Activated T-helper 1 cell treated with anti-CD3 and anti-CD28 coated beads, Interleukin-2, amount 50 U/mL, for 16 hours (primary cell): ENCODE measurements at places on chromosomes 5 and 9.

DNA sequence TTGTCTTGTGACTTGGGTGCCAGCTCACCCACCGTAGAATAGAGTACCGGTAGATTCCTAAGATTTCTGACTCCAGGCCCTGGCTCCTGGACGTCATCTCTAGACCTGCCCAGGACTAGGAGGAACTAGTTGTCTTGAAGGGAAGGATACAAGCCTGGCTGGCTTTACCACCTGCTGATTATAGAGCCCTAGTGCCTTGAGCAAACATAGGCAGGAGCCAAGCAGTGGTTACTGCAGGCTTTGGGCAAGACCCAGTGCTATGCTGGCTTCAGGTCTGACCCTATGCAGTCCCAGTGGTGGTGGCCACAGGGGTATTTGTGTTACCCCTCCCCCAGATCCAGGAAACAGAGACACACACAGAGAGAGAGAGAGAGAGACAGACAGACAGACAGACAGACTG, 606.2 kb downstream of the PDE4D start:
- no peak for DNase-seq

GRCh38 chr9:89815903-89816573, 211.2 kb downstream of the GADD45G start:
- no peak for DNase-seq

DNA sequence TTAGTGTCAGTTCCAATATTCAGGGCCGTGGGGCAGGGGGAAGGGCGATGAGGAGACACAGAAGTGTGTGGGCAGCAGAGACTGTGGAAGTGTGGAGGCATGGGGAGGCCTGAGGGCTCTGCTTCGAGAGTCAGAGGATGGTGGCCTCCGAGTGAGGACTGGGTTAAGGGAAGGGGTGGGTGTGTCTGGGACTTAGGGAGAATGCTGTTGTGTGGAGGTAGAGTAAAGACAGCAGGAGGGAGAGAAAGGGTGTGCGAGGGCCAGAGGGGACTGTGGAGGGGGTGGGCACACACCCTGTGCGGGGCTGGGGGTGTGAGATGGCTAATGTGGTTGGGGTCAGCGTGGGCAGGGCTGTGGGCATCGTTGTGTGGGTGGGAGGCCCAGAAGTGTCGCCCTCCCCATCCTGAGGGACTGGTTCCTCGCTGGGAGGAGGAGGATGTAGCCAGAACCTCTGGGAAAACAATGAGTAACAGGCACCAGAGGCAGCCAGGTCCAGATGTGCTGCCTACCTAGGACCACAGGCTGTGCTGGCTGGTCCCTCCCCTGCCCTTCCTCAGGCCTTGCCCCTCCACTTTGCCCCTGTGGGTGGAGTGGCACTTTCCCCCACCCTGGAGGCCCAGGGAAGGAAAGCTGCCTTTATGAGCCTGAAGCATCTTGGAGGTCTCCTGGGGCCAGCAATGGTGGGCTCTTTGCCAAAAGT, 4.2 kb downstream of the USP20 start:
- no peak for DNase-seq

DNA sequence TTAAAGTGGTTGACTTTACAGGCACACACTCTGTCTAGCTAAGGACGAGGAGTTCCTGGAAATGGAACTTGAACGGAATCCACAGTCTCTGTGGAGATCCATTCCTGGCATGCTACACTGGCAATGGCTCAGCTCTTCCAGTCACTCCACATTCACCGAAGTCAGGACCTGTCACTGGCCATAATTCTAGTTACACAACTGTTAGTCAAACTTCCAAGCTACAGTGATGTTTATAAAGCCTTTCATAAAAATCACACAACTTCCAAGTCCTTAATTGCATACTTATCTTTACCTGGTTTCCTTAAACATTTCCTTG, 15.7 kb downstream of the CDC14B start:
- no peak for DNase-seq

GRCh38 chr5:87432460-87432859, 19.7 kb upstream of the CCNH start:
- DNase-seq = no peak

DNA sequence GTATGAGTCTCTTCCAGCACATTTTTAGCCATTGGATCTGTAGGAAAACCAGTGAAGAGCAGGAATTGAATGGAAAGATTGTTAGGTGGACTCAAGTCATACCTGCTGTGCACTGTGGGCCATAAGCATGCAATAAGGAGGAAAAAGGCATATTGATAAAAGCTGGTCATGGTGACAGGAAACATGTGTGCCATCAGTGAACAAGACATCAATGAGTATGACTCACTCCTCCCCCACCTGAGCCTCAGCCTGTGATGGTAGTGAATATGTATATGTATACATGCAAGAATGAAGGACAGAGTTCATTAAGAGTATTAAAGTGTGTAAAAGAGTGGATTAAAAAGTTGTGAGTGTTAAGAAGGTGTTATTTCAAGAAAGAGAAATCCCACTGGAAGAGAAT, 164.5 kb downstream of the TMEM38B start:
- DNase-seq = no peak

DNA sequence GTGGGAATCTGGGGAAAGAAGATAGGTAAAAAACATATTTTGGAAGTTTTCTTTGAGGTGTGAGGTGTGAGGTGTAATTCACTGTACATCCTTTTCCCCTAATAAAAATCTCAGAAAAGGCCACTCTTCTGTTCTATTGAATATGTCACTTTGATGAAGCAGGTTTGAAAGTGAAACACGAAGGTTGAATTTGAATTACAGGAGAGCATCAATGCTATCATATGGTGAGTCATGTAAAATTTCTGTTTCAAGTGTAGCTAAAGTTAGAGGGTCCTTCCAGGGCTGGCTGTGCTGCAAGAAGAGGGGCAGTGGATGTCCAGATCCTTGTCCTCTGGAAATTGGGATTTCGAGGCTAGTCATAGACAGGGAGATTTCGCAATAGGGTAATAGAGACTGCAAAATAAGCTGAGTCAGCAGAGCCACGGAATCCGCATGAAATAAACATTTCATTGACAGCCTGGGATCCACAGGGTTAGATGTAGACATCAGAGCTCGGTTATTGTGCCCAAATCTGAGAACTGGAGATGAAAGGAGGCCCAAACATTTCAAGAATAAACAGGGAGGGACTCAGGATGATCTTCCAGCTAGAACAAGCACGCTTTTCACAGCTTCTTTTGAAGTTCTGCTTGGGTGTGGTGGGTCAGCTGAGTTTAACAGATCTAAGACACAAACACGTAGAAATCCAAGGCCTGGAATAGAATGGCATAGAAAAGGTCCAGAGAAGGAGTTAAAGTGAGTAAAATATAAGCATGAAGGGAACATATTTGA, 194.4 kb upstream of the CDKN2B start:
- DNase-seq = no peak

DNA sequence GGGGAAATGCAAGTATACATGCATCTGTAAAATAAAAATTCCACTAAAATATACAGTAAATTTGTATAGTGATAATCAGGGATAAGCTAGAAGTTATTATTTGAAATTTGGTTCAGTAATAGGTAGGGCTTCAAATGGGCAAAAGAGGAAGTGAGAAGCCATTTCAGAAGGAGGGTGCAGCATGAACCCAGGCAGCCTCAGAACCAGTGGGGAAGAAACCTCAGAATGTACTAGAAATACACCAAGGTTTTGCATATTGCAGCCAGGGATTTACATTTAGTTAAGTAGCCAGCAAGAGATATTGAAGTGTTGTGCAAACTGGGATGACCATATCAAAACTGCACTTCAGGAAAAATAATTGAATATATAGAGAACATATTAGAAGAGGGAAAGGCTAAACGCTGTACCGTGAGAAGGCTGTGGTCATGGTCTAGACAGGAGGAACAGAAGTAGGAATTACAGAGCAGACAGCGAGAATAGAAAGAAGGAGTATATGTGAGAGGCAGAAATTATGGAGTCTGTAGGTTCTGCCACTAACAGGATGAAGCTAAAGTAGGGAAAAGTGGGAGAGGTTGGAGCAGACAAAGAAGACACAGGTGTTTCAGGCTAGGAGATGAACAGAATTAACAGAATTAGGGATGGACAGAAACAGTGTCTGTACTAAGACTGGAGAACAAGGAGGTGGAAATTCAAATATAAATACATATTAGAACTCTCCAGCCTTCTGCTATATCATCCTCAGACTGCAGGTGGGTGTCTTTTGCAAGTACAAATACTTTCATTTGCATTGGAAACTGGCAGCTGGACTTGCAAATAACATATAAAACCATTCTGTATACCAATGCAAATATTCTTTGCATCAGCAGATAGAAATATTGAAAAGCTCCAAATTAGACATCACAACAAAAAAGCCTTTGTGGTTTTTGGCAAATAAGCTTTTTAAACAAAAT, 335.6 kb downstream of the ZNF608 start:
- no peak for DNase-seq

DNA sequence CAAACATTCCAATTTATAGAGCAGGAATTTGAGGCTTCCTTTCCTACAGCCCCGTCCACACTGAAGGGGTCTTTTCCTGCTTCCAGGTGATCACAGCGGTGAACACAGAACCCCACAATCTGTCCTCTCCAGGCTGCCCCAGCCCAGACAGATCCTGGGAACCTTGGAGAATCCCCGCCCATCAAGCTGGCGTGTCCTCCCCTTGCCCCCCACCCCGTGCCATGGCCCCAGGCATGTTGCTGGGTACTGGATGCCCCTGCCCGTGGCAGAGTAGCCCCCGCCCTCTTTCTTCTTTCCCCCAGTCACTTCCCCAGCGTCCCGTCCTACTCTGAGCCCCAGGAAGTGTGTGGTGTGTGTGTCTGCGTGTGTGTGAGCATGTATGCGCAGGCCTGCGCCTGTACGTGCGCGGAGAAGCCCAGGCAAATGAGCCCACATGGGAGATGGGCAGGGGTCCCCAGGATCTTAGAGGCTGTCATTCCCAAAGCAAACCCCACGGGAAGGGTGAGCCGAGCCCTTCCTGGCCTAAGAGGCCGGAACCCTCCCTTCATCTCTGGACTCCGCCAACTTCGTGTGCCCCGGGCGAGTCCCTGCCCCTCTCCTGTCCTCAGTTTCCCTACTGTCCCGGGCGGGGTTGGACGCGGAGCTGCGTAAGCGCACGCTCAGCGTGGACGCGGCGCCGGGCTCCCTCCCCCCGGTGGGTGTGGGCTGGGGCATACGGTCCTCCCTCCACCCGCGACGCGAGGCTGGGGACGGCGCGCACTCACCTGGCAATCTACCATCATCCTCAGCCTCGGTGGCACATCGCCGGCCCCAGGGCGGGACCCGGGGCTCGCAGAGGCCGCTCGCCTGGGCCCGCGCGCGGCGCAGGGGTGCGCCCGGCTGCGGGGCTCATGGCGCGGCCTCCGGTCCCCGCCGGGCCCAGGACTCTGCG, 15.2 kb downstream of the GBGT1 start:
- DNase-seq = peak; percentile 33

- DNase-seq = no peak
These were observed 6.2 kb upstream of the FYB1 start for GRCh38 chr5:39225405-39226099.

GRCh38 chr5:178460174-178460573, 130.0 kb downstream of the COL23A1 start:
- DNase-seq = no peak

GRCh38 chr9:86671018-86671417, 276.3 kb downstream of the GAS1 start:
- no peak for DNase-seq

DNA sequence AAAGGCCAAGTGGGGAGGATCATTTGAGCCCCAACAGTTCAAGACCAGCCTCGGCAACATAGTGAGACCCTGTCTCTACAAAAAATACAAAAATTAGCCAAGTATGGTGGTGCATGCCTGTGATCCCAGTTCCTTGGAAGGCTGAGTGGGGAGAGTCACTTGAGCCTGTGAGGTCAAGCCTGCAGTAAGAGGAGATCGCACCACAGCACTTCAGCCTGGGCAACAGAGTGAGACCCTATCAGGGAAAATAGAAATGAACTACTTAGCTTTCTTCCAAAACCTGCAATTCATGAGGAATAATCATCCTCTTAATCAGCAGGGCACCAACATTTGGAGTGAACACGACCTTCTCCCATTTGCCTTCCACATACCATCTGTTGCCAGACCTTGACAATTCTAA, 96.1 kb downstream of the OR2K2 start:
- no peak for DNase-seq
